ENCODE measurements at places on chromosomes 2 and 18.
A peak's percentile ranks its signal among the peaks of the same experiment; 100 is the strongest.

- no peak for DNase-seq
Observed at GRCh38 chr18:62334120-62334519, 9.0 kb downstream of the TNFRSF11A start.

DNA sequence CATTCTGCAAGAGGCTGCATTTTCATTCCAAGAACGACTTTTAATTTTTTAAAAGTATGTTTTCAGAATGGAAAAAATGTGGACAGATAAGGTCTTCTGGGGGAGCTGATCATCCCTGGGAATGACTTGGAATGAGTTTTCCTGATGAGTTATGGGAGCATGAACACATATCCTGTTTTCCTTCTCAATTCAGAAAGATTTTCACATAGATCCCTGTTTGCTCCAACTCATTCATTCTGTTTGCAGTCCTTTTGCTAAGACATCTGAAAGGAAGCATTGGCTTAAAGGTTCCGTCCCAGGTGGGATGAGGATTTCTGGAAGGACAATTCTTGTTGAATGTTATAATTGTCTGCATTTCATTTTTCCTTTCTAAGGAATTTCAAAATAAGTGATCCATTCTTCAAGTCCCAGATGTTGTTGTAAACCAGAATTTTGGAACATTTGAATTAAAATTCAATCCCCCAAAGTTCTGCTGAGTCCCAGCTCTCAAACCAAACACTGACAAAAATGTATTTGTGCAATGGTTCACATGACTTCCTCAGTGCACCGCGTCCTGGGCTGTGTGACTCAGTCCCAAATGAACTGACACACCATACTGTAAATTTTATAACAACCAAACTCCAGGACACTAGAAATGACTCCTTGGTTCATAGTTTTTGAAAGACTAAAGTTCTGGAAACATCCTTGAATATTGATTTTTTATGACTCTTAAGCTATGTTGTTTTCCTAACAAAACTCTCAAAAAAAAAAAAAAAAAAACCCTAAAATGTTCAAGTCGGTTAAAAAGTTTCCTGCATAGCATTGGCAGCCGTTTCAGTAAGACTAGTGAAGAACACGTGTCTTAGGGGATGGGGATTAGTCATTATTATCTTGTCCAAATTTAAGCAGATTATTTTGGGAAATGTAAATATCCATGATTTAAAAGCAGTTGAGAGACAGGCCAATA lies 281.8 kb upstream of the TCF4 start:
- DNase-seq: no peak

GRCh38 chr2:11155381-11156035 lies at the start of gene SLC66A3:
Gene SLC66A3, plus strand, starts transcription at chr2:11155467. Its CDS starts 80 bp downstream, at chr2:11155547.
- no peak for DNase-seq

DNA sequence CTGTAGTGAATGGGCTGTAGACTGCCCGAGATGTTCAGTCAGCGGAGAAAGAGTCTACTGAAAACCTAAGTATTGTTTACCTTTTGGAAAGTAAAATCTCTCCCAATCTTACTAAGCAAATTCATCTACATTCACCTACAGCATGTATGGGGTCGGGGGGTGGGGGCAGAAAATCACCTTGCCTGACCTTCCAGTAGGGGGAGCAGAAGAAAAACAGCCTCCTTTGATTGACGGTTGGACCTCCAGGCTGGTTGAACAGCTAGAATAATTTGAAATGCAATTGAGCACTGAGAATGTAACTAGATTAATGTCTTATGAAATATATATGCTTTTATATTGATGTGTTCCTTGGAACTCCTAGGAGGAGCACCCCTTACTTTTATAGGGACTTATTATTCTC lies 10.0 kb downstream of the LRATD1 start:
- DNase-seq: no peak

DNA sequence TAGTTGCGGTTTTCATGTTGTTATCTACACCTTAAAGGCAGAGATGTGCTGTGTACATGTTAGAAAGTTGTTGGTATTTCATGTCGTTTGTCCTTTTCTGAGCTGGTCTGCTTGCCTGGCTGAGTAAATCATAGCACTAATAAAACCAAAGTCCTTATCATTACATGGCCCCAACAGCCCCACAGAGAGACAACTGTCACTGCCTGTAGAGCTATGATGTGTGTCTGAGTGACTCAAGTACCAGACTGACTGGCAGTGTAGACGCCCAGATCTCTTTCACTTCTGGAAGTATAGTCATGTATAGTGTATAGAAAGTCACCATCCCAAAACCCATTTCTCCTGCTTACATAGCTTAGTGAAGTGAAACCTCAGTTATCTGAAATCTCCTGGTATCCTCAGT lies 4.3 kb downstream of the SOCS6 start:
- no peak for DNase-seq

DNA sequence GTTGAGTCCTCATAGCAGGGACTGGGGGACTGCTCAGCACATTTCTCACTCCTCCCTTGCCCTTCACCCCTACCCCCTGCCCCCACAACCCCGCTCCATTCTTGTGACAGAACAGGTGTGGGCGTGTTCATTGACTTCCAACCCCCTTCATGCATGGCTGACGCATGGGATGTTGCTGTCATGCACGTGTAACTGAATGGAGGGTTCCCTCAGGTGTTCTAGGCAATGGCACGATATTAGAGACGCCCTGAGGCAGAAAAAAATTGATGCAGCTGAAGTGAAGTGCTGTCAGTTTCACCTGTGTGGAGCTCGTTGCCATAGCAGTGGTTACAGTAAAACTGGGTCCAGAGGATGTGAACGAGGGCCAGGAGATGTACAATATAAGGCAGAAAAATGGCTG lies 6.5 kb upstream of the THOC1 start:
- no peak for DNase-seq

DNA sequence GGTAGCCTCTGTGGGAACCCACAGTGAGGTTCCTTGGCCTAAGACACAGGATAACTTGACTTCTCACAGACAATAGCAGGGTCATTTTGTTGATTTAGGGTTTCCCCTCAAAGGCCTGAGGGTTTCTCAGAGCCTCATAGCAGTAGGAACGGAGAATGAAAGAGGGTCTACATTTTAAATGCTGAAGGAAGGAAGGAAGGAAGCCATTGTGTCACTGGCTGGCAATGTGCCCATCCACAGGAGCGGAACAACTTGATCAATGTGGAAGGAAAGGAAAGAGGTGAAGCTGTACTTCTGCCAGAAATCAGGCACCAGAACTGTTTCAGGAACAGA lies 5.1 kb downstream of the IL1B start:
- no peak for DNase-seq

GRCh38 chr2:53312181-53312580 lies 455.4 kb upstream of the CHAC2 start:
- DNase-seq: no peak

DNA sequence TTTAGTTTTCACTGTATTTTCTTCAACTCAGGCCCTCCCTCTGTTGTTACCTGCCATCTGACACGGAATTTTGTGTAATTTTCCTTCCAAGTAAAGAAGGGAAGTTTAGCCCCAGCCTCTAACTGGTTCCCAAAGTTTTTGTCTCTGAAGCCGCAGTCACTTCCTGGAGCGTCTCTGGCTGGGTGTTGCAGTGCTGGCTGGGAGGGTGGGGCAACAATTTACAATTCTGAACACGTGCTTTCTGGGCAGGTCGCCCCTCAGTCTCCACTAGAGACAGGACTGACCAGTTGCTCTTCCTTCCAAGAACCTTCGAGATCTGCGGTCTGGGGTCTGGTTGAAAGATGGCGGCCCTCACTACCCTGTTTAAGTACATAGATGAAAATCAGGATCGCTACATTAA lies 3.5 kb downstream of the CNDP2 start:
- peak; percentile 35 for DNase-seq

DNA sequence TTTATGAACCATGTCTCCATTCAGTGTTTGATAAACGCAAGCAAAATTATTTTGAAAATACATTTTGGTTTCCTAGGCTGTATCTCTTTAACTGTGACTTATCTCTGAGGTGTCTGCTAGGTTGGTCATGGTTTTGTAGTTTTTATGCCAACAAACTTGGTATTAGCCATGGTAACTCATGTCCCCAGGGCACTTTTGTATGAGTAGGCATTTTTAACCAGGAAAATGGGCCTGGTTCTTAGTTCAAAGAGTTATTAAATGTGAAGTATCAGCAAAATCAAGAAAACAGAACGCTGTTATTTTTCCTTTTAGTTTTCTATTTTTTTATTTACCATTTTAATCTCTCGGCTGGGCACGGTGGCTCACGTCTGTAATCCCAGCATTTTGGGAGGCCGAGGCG lies 179.3 kb upstream of the LHCGR start:
- DNase-seq: no peak

GRCh38 chr2:196181484-196181883 lies 10.1 kb upstream of the STK17B start:
- no peak for DNase-seq

DNA sequence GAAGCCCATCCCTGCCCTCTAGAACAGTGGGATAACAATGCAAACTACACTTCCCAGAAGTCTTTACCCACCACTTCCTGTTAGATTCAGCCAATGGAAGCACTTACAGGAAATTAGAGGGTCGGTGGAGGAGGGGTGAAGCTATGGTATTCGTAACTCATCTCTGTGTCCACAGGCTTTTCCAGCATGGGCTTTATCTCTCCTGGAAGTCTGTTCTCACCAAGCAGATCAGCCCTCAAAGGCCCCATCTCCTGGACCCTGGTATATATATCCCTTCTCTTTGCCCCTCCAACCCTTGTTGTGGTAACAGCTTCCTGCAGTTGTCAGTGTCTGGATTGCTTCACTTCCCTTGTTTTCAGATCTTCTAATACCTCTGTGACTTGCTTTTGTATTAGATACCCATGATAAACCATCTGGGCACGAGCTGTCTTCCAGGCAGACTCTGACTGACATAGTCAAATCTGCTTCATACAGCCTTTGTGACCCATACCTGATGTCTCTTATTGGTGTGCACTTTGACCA lies 475.0 kb upstream of the POU3F3 start:
- no peak for DNase-seq

GRCh38 chr18:50287028-50287440 lies 458 bp downstream of the CXXC1 start:
- no peak for DNase-seq

- DNase-seq: no peak
Observed at GRCh38 chr18:49597157-49597931, 35.5 kb downstream of the LIPG start.

GRCh38 chr2:107687073-107687472 lies 139.6 kb upstream of the RGPD4 start:
- no peak for DNase-seq

DNA sequence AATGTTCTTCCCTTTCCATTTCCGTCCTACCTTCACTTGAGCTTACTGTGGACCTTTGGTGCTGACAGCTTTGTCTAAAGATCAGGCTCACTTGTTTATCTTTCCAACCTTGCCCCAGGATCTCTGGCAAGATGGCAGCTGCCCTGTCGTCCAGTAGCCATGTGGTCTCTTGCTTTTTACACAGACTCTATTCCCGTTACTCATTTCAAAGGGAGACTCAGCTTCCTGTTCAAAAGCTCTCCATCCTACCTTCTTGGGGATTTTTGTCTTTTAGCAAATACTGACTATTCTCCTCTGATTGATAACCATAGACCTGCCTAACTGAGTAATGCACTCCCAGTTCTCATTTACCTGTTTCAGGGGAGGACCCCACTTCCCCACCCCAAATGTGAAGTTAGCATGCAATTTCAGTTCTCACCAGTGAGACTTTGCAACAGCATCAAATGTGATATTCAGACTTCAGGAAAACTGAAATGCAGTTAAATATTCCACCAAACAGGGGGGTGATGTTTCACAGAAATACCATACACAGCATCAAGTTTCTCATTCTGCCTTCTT lies 184.4 kb downstream of the MYO3B start:
- DNase-seq: no peak

DNA sequence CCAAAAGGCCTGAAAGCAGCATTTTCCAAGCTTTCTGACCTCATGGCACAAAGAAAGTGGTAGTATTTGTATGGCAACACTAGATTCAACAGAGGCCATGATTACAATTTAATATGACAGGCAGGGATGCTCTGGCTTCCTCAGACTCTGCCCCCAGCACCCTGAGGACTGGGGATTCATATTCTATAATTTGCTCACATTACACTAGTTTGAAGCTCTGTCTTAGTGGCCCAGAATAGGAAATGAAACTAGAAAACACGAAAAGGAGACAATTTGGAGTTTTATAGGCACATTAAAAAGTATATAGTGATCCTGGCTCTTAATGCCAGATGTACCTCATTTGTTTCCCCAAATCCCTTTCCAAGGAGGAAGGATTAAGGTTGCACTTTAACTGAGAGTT lies 173.0 kb upstream of the STK17B start:
- no peak for DNase-seq

- DNase-seq: no peak
Observed at GRCh38 chr18:78999939-79000338, 20.3 kb downstream of the SALL3 start.

- DNase-seq: no peak
Observed at GRCh38 chr2:215772003-215772402, 241.3 kb downstream of the MREG start.

DNA sequence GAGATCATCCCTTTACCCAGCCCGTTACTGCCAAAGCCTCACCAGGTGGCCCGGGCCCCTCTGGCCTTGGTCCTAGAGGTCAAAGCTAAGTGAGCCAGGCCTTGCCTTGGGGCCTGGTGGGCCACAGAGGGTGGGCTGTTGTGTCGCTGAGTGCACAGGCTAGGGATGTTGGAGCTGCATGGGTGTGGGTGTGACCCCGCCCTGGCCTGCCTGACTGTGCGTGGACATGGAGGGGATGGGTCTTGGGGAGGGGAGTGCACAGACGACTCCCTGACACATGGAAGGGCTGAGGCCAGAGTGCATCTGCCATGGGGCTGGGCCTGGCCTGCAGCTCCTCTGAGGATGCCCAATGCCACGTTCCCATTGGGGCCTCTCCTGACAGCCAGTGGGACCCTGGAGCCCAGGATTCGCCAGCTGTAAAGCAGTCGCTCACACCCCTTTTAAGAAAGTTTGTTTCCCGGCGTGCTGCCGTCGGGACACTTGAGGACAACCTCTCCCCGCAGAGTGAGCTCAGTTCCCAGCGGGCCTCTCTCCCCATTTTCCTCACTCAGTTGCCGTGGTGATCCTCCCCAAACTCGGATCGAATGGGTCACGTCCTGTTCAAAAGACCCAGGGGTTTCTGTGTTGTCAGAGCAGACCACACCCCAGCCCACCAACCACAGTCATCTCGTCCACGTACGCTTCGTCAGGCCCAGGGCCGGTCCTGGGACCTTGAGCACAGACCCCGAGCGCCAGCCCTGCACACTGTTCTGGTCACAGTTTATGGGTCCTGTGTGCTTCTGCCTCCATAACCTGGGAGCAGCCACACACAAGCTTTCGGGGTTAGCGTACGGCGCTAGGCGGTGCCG lies 93.5 kb downstream of the NFATC1 start:
- no peak for DNase-seq

DNA sequence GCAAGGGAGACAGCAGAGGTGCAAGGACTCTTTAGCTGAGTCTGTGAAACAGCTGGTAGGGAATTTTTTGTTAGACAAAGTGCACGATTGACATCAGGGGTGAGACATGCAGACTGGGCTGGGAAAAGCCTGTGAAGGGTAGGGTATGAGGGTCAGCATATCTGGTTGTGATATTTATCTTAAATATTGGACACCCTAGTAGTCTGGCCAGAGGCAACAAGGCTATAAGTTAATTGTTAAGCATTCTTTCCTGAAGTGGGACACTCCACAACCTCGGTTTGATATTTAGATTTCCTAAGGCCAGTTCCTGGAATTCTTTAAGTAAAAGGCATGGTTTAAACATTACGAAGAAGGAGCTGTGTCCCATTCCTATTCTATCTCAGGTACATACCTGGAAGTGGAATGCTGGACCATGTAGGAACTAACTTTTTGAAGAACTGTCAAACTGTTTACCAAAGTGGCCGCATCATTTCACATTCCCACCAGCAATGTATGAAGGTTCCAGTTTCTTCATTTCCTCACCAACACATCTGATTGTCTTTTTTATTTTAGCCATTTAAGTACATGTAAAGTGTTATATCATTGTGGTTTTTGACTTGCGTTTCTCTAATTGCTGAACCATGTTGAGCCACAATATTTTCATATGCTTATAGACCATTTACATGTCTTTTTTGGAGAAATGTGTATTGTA lies 22.5 kb downstream of the EHBP1 start:
- no peak for DNase-seq

All from effector memory CD4-positive, alpha-beta T cell (primary cell).